ENCODE measurements at places on chromosomes 16 and 17.

GRCh38 chr16:78579020-78579419, 479.6 kb downstream of the WWOX start:
- DNase-seq: no peak

DNA sequence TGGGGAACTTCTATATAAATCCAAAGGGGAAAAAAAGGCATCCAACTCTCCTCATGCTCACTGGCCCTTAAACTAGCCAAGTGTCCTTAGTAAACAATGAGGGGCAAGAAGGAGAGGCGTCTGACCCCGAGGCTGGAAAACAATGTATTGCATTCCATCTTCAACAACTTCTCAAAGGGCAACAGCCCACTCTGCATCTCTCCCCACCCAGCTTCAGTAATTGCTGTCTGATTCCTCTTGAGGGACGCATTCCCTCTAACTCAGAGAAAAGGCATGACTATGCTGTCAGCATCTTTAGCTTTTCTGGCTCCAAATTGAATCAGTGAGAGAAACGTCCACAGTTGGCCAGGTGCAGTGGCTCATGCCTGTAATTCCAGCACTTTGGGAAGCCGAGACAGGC, 145.8 kb downstream of the SLC39A11 start:
- no peak for DNase-seq

GRCh38 chr17:35407531-35407930, 24.8 kb downstream of the SLFN12 start:
- DNase-seq: no peak

DNA sequence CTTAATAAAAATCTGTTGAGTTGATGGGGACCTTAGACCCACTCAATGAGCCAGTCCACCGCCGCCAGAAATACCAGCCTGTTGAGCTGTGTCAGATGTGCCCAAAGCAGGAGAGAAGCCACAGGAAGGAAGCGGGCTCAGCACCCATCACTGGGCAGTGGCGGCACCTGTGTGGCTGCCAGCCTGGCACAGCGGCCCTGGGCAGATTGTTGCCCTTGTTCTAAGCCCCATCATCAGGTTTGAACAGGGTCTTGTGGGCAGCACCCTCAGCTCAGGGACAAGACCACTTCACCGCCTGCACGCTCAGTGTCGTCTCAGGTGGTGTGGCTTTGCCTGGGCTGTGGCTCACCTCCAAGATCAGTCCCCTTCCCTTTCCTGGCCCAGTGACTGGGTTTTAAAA, 9.3 kb downstream of the ENDOV start:
- DNase-seq: no peak

DNA sequence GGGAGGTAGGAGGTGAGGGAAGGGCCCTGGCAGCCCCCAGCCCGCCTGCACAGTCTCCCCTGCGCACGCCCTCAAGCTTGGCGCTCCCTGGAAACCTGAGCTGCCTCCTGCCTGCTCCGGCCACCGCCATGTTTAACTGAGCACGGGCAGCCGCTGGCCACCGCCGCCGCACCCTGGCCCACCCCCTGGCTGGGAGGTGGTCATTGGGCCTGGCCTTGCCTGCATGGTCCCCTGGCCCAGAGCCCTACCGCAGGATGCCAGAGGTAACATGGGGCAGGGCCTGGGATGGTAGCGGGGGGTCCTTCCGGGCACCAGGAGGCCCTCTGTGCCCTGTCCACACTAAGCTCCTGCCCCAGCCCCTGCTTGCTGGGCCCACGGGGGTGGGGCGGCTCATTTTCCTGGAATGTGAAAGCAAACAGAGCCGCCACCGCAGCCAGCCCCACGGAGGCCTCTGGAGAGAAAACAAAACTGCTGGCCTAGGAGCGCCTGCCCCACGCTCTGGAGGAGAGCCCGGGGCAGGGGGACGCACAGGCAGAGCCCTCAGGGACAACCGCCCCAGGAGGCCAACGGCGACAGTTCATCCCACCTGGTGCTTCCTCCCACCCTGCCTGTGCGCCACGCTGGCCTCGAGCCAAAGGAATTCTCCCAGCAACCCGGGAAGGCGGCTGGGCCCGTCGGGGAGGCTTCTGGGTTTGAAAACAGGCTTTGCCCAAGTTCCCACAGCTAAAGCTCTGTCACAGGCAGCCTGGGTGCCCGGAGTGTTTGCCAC, 8.9 kb downstream of the NHERF2 start:
- no peak for DNase-seq

- DNase-seq: no peak
Observed at GRCh38 chr16:63372815-63373214, 1336.6 kb upstream of the CDH8 start.

DNA sequence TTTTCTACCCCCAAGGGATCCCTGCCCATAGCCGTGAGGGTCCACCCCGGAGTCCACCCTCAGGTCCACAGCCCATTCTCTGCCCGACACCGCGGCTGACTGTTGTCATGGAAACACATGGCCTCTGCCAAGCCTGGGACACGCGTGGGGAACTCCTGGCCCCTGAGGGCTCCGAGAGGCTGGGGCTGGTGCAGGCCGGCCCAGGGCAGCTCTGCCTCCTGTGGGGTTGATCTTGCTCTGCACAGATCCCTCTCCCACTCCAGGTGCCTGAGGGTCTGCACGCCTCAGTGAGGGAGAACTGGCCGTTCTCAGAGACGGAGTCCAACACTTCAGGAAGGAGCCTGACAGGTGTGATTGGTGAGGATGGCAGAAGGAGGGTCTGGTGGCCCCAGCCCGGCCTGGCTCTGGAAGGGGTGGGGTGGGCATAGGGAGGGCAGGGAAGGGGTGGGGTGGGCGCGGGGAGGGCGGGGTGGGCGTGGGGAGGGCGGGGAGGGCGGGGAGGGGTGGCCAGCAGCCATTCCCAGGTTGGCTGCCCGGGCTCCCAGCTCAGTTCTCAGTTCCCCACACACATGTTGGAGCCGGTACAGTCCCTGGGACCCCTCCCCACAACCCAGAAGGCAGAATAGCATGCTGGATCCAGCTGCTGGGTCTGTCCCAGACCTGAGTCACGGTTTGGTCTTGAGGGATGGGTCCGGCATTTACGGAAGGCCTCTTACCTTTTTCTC, 6.4 kb downstream of the MRPL28 start:
- no peak for DNase-seq

DNA sequence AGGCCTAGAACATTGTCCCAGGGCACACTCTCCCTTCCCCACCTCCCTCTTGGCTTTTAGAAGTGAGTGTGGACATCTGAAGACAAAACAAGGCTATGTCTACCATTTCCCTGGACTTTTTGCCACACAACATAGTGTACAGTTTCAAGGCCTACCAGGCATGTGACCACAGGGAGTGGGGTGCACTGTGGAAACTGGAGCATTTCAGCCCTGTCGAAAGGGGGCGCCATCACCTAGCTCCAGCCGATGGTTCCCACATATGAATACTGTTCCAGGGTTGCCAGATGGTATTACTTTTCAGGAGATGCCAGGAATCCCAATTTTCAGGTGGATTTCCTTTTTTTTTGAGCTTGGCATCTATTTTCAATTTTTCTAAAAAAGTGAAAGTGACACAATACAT, 140.7 kb downstream of the KATNIP start:
- no peak for DNase-seq

DNA sequence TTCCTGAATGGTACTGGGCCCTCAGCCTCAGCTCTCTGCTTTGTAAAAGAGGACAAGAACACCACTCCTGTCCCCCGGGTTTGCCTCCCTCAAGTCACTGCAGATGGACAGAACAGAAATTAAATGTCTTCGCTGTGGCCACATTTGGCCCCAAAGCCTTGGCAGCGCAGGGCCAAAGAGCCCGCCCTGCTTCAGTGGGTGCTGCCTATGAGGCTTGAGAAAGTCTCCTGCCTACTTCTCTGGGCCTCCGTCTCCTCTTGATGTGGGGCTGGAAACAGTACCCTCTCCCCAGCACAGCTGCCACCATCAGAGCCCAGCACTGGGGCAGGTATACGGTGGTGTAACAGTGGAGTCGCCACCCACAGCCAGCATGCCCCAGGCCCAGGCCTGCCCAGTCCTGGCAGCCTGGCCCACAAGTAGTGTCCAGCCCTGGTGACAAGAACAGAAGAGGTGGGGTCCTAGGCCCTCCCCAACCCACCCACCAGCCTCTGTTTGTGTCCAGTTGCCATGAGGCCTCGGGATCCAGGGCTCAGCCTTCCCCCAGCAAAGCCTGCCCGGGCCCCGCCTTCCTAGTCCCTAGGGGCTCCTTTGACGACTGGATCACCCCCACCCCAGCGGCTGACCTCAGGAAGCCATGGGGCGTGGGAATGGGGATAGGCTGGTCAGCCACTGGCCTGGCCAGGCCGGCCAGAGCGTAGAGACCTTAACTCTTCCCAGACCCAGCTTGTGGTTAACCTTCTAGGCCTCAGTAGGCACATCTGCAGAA, 3.9 kb upstream of the TPPP3 start:
- DNase-seq: no peak

DNA sequence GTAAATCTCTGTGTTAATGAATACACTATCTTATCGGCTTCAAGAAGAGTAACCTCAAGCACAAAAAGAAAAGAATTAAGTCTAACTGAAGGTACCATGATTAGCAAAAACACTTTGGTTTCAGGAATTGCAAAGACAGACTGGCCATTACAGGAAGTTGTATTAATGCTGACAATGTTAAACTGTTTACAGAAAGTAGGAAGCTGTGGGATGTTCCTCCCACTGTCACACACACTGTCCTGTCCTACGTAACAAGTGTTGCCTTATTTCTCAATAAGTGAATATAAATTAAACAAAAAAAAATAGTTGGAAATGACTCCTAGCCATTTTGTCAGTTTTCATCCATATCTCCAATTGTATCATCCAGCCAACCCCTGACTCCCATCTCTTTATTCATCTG, 8.6 kb downstream of the GNA13 start:
- DNase-seq: no peak

GRCh38 chr16:67207249-67208091, 8.5 kb downstream of the ELMO3 start:
- DNase-seq: no peak

GRCh38 chr16:77788181-77789084, at the start of gene VAT1L:
TSS of gene VAT1L (plus strand) at chr16:77788564. CDS start at chr16:77788683, 119 bp downstream.
- peak; percentile 13 for DNase-seq

- DNase-seq: peak; percentile 12
Observed at GRCh38 chr17:76414334-76415295, 30.2 kb downstream of the SPHK1 start.

GRCh38 chr17:2485543-2485942, 26.1 kb downstream of the METTL16 start:
- no peak for DNase-seq

DNA sequence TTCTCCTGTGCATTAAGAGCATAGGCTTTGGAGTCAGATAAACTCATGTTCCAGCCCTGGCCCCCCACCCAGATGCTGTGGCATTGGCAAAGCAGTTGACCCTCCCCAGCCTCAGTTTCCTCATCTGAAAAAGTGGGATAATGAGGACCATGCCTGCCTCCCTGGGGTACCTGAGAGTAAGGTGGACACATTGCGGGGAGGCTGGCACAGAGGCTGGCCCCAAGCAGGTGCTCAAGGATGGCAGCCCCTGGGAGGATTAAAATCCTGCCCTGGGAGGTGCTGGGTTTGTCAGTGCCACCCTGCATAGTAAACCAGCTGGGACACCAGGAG, 11.8 kb downstream of the ENPP7 start:
- no peak for DNase-seq

All from GM04503 (cell line).